ENCODE measurements at places on chromosomes 5 and 9.

- H3K27ac ChIP-seq, result no peak overlapping the region
- H3K4me3 ChIP-seq, result no peak overlapping the region
- H3K4me1 ChIP-seq, result no peaks in the 10 kb centered on the region
- H3K27me3 ChIP-seq, result peaks cover 28% of the 10 kb centered on the region
- no peak for DNase-seq
These were observed 7.6 kb downstream of the GFI1B start for GRCh38 chr9:132986114-132986513.

- H3K4me3 ChIP-seq, result no peak overlapping the region
- no peak for DNase-seq
- no peak overlapping the region for H3K27ac ChIP-seq
- H3K36me3 ChIP-seq, result no peaks in the 10 kb centered on the region
These were observed 503.6 kb upstream of the TUSC1 start for GRCh38 chr9:26181836-26182235.

GRCh38 chr9:100511205-100511604 lies 38.3 kb downstream of the TMEFF1 start:
- no peak overlapping the region for H3K4me3 ChIP-seq
- H3K4me1 ChIP-seq, result no peaks in the 10 kb centered on the region
- H3K36me3 ChIP-seq, result peaks cover 10% of the 10 kb centered on the region
- H3K27me3 ChIP-seq, result no peaks in the 10 kb centered on the region
- no peak overlapping the region for H3K27ac ChIP-seq

DNA sequence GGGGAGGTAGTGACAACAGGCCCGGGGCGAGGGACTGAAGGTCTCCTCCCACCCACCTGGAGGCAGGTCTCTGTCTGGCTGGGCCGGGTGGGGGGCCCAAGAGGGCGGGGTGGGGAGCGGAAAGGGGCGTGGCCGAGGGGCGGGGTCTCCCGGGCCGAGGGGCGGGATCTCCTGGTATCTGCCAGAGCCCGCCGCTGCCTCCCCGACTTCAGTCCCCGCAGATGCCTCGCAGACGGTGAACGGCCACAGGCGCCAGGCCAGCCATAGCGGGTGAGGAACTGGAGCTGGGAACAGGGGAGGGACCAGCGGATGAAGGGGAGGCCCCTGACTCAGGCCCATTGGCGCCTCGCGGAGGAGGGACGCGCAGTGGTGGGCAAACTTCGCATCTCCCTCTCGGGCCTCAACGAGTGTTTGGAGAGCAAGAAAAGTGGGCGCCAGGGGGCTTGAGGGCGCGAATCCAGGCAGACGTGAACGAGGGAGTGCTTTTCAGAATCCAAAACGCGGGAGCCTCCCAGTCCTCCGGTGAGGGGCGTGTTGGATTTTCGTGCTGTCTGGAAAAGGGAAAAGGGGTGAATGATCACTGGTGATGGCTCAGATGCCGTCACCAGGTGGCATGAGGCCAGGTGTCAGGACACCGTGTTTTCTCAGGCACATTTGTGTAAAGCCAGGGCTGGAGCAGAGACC lies at the start of gene ADGRD2:
Gene ADGRD2, plus strand, starts transcription at position 211 of the 684 bp plus-strand sequence. CDS start 1,216 bp downstream, outside the sequence.
- H3K27ac ChIP-seq, result no peak within 1 kb of the TSS
- H3K27me3 ChIP-seq, result peaks cover 18% of the 10 kb centered on the region

DNA sequence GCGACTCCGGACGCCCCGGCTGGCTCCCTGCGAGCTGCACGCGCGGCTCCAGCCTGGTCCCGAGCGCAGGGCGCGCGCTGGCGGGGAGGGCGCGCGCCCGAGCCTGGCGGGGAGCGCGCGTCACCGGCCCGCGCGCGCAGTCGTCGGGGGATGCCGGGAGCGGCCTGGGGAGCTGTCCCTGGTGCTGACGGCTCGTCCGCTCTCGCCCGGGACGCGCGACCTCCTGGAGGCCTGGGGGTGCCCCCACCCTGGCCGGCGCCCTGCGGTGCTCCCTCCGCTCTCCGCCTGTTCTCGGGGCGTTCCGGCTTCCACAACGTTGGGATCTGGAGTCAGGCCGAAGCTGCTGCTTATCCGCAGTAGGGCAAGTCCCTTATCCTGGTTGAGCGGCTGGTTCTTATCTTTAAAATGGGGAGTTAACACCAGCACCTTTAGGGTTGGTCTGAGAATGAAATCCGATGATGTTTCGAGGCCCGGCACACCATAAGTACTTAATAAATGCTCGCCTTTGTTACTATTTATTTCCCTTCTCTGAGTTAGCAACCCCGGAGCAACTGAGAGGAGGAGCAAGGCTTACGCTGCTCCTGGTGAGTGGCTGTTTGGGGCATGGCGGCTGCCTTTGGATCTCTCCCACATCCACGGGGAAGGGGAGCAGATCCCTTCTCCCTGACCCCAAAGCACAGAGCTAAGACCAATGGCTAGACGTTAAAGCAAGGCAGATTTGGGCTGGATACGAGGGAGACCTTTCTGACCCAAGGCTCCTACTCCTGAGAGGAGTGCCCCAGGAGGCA lies at the start of gene FAM163B:
Gene FAM163B, minus strand, starts transcription at position 79 of the 788 bp plus-strand sequence. CDS start 29,166 bp downstream, outside the sequence.
- H3K36me3 ChIP-seq, result no peaks in the 10 kb centered on the region
- no peak within 1 kb of the TSS for H3K27ac ChIP-seq
- peak; percentile 90 for DNase-seq
- peak within 1 kb of the TSS; percentile 13 for H3K4me3 ChIP-seq
- H3K4me1 ChIP-seq, result peaks cover 5% of the 10 kb centered on the region
- H3K27me3 ChIP-seq, result peaks cover 78% of the 10 kb centered on the region

DNA sequence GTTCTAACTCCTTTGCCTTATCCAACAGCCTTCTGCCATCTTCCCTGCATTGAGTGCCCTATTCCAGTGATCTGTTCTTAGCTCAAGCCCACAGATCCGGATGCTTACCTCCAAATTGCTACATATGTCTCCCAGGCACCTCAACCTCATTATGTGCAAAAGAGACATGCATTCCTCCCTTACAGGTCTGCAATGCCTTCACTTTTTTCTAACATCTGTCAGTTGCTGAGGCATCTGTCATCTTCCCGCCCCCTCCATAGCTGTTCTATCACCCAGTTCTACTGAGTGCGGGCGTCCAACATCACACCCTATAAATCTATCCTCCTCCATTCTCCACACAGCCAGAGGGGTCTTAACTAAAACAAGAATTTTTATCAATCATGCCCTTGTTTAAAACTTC lies 20.1 kb downstream of the NMRK1 start:
- no peak overlapping the region for H3K27ac ChIP-seq
- H3K4me1 ChIP-seq, result peaks cover 12% of the 10 kb centered on the region
- H3K4me3 ChIP-seq, result no peak overlapping the region
- H3K27me3 ChIP-seq, result no peaks in the 10 kb centered on the region

DNA sequence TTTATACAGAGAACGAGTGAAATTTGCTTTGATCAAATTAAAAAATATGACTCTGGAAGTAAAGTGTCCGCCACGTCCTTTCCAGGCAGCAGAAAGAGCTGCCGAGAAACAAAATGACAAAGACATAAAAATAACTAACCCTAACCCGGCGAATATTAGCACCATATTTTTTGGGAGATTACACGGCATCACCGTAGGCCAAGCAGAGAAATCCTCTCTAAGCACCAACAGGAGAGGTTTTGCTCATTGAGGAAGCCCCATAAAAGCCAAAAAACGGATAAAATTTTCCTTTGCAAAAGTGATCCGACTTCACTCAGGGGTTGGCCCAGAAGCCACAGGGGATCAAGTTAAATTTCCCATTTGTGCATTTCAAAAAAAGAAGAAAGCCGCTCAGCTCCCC lies 70.9 kb downstream of the PCDH1 start:
- no peak overlapping the region for H3K4me3 ChIP-seq
- H3K4me1 ChIP-seq, result peaks cover 7% of the 10 kb centered on the region
- H3K27ac ChIP-seq, result no peak overlapping the region
- DNase-seq, result no peak
- peaks cover 4% of the 10 kb centered on the region for H3K36me3 ChIP-seq
- H3K27me3 ChIP-seq, result peaks cover 39% of the 10 kb centered on the region

GRCh38 chr5:36373527-36374086 lies 71.9 kb upstream of the RANBP3L start:
- no peaks in the 10 kb centered on the region for H3K27me3 ChIP-seq
- peak overlapping the region; percentile 37 for H3K27ac ChIP-seq
- no peak for DNase-seq
- H3K36me3 ChIP-seq, result no peaks in the 10 kb centered on the region
- H3K4me3 ChIP-seq, result no peak overlapping the region

DNA sequence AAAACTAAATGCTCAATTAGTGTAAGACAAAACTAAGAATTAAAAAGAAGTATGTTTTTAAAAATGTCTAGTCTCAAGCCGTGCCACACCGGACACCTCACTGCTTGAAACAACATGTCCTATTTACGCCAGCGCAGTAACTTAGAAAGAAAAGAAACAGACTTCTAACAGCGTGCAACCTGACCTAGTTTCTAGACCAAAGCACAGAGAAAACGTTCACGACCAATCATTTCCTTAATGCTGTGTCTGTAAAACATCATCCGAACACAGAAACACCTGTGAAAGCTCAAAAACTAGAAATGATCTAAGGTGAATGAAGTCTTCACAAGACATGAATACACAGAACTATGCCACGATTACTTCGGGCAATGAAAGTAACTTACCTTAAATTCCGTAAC lies 4.0 kb downstream of the BRD9 start:
- peaks cover 33% of the 10 kb centered on the region for H3K36me3 ChIP-seq
- H3K27me3 ChIP-seq, result no peaks in the 10 kb centered on the region
- H3K4me3 ChIP-seq, result no peak overlapping the region
- peak overlapping the region; percentile 63 for H3K27ac ChIP-seq
- peaks cover 26% of the 10 kb centered on the region for H3K4me1 ChIP-seq
- DNase-seq, result no peak

GRCh38 chr9:2093920-2094597 lies 78.9 kb downstream of the SMARCA2 start:
- H3K27me3 ChIP-seq, result no peaks in the 10 kb centered on the region
- H3K27ac ChIP-seq, result peak overlapping the region; percentile 29
- H3K4me3 ChIP-seq, result no peak overlapping the region
- DNase-seq, result no peak

- DNase-seq, result peak; percentile 50
- no peaks in the 10 kb centered on the region for H3K36me3 ChIP-seq
- H3K27me3 ChIP-seq, result peaks cover 2% of the 10 kb centered on the region
- no peak overlapping the region for H3K27ac ChIP-seq
- no peak overlapping the region for H3K4me3 ChIP-seq
These were observed 15.6 kb downstream of the PTGS1 start for GRCh38 chr9:122386311-122386872.

- no peaks in the 10 kb centered on the region for H3K27me3 ChIP-seq
- no peak for DNase-seq
- H3K27ac ChIP-seq, result peak overlapping the region; percentile 52
- peaks cover 33% of the 10 kb centered on the region for H3K4me1 ChIP-seq
- no peak overlapping the region for H3K4me3 ChIP-seq
These were observed 168.7 kb downstream of the SLIT3 start for GRCh38 chr5:169132302-169132660.

GRCh38 chr5:76732405-76733048 lies 16.6 kb downstream of the F2R start:
- no peaks in the 10 kb centered on the region for H3K27me3 ChIP-seq
- H3K4me1 ChIP-seq, result peaks cover 12% of the 10 kb centered on the region
- H3K4me3 ChIP-seq, result no peak overlapping the region
- no peak for DNase-seq
- no peak overlapping the region for H3K27ac ChIP-seq

DNA sequence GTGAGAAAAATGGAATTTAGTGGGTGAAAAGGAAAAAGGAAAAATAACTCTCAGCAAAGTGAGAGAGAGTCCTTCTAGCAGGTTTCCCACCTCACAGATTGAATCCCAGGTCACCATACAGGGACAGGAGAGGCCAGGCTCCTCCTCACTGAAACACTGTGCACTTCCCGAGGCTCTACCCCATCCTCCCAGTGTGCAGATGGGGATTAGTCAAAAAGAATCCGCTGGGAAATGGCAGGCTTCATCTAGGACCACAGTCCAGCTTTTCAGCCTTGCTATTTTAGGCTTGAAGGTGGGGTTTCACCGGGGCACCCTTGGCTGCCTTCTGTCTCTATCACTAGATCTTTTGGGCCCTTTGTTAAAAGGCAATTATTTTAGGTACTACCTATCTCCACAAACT lies 47.8 kb downstream of the YIPF5 start:
- no peak overlapping the region for H3K4me3 ChIP-seq
- no peak for DNase-seq
- no peak overlapping the region for H3K27ac ChIP-seq
- H3K36me3 ChIP-seq, result peaks cover 4% of the 10 kb centered on the region
- no peaks in the 10 kb centered on the region for H3K4me1 ChIP-seq

- H3K36me3 ChIP-seq, result no peaks in the 10 kb centered on the region
- H3K4me1 ChIP-seq, result no peaks in the 10 kb centered on the region
- peaks cover 28% of the 10 kb centered on the region for H3K27me3 ChIP-seq
- no peak overlapping the region for H3K27ac ChIP-seq
- no peak for DNase-seq
These were observed 76.1 kb downstream of the KCNN2 start for GRCh38 chr5:114437936-114438335.

GRCh38 chr5:57002959-57003485 lies 51.1 kb upstream of the MIER3 start:
- H3K4me3 ChIP-seq, result no peak overlapping the region
- no peaks in the 10 kb centered on the region for H3K4me1 ChIP-seq
- no peaks in the 10 kb centered on the region for H3K36me3 ChIP-seq

DNA sequence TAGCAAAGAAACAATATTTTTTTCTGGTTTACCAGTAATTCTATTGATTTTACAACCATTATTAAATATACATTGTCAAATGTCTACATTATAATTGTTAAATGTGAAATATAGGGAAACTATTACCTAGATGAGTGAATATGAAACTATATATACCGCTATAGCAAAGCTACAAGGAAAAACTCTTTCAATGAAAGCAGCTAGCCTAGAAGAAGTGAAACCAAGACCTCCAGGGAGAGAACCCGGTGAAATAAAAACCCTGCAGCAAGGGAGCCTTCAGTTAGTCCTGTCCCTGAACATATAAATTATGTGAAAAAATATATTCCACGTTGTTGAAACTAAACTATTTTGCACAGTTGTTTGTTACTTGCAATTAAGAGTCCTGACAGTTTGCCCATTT lies 913.1 kb downstream of the EFNA5 start:
- H3K36me3 ChIP-seq, result no peaks in the 10 kb centered on the region
- DNase-seq, result no peak
- no peak overlapping the region for H3K27ac ChIP-seq
- H3K4me1 ChIP-seq, result no peaks in the 10 kb centered on the region

GRCh38 chr5:42756606-42757601 lies at the start of gene CCDC152:
Gene CCDC152, plus strand, starts transcription at chr5:42756818. Its CDS starts 2,304 bp downstream, at chr5:42759122.
- no peak for DNase-seq
- no peaks in the 10 kb centered on the region for H3K4me1 ChIP-seq
- H3K27ac ChIP-seq, result no peak within 1 kb of the TSS
- no peaks in the 10 kb centered on the region for H3K36me3 ChIP-seq
- H3K4me3 ChIP-seq, result no peak within 1 kb of the TSS
- H3K27me3 ChIP-seq, result peaks cover 14% of the 10 kb centered on the region

DNA sequence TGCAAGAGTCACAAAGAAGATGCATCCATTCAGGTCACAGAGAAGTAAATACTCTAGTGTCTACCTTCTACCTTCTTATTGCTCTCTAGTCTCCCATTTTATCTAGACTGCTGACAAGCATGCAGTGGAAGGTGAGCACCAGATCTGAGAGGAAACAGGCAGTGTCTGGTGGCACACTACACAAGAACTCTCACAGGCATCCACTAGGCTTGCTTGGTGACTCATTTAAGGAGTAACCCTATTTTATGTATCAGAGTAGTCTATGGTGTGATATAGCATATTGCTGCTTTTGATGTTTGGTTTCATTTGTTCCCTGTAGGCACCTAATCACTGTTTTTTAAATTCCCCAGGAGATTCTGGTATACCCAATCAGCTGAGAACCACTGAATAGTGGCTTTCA lies 1.6 kb upstream of the THBS4 start:
- no peak overlapping the region for H3K4me3 ChIP-seq
- H3K27ac ChIP-seq, result no peak overlapping the region
- no peak for DNase-seq

GRCh38 chr5:149764086-149764485 lies 34.0 kb downstream of the PPARGC1B start:
- no peak overlapping the region for H3K27ac ChIP-seq
- DNase-seq, result no peak
